ENCODE measurements at places on chromosomes 11 and 22.

DNA sequence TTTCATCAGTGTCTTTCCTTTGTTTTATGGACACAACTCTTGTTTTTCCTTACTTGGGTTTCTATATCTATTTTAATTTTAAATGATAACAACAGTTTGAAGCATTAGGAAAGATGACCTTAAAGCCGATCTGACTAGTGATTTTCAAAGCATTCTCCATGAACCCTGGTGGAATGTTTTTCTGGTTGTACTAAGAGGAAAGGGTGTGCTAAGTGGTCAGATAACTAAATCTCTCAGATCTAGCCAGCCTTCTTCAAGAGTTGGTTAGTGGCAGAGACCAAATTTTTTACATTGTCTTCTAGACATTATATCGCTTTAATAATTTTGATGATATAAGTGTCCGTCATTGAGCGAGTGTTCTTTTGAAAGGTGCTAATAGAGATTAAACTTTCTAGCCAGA is 134.4 kb downstream of the METTL15 start:
- no peak for DNase-seq

GRCh38 chr11:12871241-12871640 is 137.9 kb upstream of the RASSF10 start:
- no peak for DNase-seq

GRCh38 chr11:82529936-82530335 is 203.7 kb downstream of the FAM181B start:
- DNase-seq: no peak

DNA sequence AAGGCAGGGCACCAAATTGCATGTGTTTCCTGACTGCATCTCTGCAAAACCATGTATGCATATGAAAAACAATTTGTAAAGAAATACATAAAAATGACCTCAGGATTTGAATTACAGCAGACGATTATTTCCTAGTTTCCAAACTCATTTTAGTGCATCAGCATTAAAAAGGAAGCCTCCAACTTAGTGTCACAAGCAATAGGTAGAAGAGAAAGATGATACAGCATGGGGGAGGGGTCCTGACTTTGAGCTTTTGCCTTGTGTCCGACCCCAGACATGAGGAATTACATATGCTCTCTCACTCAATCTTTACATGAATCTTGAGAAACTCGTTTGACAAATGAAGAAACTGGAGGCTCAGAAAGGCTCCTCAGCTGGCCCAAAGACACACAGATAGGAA is 294.6 kb upstream of the NARS2 start:
- no peak for DNase-seq

DNA sequence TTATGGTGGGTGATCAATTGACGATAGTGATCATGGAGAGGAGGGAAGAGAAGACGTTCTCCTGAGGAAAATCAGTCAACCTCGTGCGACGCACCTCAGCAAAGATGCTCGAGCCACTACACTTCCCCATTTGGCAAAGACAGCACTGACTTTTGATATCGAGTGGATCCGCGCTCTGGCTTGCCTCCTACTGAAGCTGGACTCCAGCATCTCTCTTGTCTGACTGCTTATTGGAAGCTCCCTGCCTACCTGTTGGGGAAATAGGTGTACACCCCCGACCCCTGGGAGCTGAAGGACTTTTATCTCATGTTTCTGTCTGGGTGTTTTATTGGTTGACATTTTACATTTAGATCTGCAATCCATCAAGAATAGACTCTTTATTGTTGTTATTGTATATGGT is 476.8 kb upstream of the B3GAT1 start:
- DNase-seq: no peak

DNA sequence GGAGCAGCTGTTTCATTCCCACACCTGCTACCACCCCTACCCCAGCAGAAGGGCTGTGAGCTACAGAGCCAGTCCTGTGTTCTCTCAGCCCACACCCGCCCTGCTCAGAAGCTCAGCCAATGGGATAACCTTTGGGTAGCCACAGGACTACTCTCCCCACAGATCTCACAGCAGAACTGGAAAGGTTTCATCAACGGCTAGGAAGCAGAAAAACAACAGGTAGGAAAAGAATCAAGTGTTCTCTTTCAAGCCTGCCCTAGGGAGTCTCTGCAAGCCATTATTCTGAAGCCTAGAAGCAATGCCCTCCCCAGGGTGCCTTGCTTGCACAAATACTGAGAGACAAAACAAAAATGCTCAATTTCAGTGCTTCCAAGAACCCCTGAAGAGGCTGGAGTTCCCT is 77.2 kb downstream of the TMPRSS5 start:
- no peak for DNase-seq

GRCh38 chr22:46902998-46903916 is 140.8 kb downstream of the TBC1D22A start:
- DNase-seq: no peak

DNA sequence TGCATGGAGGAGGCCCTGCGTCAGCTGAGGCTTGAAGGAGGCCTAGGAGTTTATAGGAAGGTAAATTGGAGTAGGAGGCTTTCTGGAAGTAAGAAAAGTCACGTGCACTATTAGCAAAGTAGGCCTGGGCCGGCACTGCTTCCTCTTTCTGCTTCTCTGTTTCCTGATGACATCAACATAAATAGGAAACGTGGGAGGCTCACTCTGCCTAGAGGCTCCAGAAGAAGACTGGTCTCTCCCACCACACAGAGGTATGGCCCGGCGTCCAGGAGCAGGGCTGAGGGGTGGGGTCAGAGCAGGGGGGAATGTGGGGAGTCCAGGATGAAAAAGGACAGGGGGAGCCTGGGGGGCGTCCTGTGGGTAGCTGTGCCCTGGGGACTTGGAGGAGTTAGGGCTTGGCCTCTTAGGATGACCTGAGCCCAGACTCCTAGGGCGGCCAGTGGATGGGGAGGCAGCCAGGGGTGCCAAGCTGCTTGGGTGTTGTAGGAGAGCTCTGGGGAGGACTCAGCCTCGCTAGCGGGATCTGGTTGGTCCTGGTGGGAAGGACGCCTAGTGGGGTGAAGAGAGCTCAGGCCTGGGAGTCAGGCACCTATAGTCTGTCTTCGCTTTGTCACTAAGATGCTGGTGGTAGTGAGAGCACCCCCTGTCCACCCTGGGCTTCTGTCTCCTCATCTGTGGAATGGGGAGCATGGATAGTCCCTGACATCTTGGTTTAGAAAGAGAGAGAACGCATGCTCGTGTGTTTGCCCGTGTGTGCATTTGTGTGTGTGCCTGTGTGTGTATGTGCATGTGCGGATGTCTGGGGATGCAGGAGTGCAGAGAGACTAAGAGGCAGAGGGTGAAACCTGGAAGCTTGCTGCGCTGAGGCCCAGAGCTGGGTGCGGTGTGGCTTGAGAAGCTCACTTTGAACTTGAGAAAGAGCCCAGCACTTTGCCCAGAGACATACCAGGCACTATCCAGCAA is at the start of gene CSF2RB:
TSS of gene CSF2RB (plus strand) at position 202 of the 963 bp plus-strand sequence. CDS start 8,580 bp downstream, outside the sequence.
- no peak for DNase-seq

GRCh38 chr22:22386602-22387385 is 121.7 kb downstream of the ZNF280B start:
- DNase-seq: no peak

GRCh38 chr11:64791781-64792291 is 11.2 kb downstream of the MAP4K2 start:
- no peak for DNase-seq

DNA sequence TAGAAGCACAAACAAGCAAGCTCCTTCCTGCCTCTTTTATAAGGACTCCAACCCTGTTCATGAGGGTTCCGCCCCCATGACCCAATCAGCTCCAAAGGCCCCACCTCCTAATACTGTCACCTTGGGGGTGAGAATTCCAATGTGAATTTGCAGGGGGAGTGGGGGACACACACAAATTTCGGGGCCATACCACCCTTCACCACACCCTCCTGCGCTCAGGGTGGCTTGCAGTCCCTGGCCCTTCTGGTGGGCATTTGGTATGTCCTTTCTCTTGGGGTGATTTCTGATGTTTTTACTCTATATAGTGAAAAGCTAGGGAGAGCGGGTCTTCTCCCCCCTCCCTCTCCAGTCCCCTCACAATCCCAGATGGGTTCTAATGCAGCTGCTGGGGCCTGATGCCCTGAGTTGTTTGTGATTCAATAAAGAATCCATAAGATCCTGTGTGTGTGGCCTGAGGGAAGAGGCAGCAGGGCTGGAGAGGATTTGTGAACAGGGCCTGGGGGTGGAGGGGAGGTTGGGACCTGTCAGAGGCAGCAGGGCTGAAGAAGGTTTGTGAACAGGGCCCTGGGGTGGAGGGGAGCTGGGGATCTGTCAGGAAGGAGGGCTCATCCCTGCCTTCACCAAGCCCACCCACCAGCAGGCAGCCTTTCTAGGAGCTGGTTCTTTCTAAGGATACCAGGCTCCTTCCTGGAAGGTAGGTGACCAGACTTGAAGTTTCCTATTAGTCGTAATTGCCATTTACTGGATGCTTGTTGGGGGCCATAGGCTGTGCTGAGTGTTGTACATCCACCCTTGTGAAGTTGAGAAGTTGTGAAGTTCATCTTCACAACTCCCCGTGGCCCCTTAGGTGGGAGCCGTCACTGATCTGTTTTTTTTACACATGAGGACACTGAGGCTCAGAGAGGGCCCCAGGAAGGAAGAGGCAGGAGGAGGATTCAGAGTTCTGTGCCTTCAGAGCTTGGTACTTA is 7.9 kb downstream of the SLC35C1 start:
- DNase-seq: no peak

DNA sequence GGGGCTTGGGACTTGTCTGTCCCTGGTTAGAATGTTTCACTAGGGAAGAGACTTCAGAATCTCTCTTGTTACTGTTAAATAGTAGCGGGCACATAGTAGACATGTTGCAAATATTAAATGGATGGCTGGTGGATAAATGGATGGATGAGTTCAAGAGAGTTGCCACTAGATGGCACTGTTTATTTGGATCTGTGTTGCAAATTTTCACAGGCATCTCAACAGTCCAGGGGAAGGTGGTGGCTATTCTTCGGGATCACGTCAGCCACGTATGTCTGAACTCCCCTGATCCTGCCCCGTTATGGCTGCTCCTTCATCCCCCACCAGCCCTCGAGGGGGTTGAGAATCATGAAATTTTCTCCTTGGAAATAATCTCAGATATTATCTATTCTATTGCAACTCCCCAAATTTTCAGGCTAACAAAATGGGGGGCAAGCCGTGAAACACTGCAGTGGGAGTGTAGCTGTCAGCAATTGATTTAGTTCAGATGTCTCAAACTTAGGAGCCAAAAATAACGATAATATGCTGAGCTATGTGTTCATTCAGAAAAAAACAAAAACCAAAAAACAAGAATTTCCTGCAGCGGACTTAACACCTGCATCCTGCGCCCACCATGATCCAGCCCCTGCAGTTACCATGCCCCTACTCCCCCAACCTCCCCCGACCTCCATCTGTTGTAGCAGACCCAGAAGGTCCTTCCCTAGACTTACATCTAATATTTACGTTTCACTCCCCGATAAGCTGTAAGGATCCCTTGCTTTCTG is 29.1 kb upstream of the BIRC3 start:
- peak; percentile 44 for DNase-seq

GRCh38 chr11:69402251-69402887 is 79.1 kb upstream of the LINC01488 start:
- DNase-seq: no peak

GRCh38 chr22:39679652-39680051 is 109.1 kb downstream of the CACNA1I start:
- no peak for DNase-seq

DNA sequence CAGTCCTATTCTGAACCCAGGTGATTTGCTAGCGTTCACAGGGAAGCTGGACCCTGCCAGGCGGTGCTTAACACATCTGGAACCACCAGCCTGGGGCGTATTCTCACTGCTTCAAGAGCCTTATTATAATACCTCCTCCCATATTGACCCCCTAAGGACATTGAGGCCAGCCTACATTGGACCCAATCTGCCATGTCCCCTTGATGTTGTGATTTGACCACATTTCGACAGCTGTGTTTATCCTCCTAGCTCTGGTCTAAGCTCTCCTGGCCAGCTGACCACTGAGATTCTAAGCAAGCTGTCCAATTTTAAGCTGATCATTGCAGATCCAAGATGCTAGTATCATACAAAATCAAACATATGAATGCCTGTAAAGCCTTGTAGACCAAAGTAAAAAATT is 148.1 kb upstream of the BLID start:
- DNase-seq: no peak

DNA sequence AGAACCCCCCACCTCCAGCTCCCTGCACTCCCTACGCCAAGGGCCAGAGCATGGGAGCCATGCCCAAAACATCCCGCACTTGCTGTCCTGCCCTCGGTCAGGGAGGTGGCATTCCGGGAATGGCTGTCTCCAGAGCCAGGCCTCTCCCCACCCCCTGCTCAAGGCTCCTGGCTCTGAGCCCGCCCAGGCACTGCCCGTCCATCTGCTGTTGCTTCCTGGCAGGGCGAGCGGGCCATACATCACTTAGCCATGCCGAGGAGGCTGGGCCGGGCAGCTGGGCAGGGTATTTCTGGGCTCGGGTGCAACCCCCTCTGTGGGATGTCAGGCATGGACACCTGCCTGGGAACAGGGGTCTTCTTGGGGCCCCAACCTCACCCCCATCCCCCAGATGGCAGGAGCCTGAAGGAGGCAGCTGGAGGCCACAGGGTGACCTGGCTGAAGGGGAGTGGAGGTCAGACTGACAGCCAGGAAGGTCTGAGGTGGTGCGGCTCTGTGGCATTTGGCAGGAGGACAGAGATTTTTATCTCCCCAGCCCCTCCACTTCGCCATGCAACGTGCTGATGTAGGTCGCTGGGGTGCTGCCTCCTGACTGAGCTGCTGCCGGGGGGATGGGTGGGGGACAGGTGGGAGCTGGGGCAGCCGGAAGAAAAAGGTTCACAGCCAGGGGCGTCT is 8.7 kb upstream of the CABP7 start:
- DNase-seq: no peak

- no peak for DNase-seq
Measured at GRCh38 chr11:17430616-17431015, 42.2 kb upstream of the KCNJ11 start.

Measured in activated T-cell treated with anti-CD3 and anti-CD28 coated beads, Interleukin-2, amount 50 U/mL, for 1 hour (primary cell).